Renal cortical epithelial cell (primary cell): ENCODE measurements at places on chromosomes 5 and 9.

- no peak for DNase-seq
Observed at GRCh38 chr5:154770111-154770510, 14.9 kb downstream of the LARP1 start.

GRCh38 chr5:127306647-127307046 is 16.1 kb downstream of the MEGF10 start:
- DNase-seq, result peak; percentile 19

- no peak for DNase-seq
Observed at GRCh38 chr5:106020894-106021293, 1649.8 kb downstream of the EFNA5 start.

DNA sequence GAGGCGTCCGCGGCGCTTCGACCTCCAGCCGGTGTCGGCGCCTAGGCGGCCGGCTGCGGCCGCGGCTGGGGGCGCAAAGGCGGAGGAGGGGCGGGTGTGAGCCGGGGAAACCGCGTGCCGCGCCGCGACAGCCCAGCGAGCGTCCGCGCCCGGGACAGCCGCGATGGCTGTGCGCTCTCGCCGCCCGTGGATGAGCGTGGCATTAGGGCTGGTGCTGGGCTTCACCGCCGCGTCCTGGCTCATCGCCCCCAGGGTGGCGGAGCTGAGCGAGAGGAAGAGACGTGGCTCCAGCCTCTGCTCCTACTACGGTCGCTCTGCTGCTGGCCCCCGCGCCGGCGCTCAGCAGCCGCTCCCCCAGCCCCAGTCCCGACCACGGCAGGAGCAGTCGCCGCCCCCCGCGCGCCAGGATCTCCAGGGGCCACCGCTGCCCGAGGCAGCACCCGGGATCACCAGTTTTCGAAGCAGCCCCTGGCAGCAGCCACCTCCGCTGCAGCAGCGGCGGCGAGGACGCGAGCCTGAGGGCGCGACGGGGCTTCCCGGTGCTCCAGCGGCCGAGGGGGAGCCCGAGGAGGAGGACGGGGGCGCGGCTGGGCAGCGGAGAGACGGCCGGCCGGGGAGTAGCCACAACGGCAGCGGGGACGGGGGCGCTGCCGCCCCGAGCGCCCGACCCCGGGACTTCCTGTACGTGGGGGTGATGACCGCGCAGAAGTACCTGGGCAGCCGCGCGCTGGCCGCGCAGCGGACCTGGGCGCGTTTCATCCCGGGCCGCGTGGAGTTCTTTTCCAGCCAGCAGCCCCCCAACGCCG is 605 bp downstream of the CHSY3 start:
- no peak for DNase-seq

DNA sequence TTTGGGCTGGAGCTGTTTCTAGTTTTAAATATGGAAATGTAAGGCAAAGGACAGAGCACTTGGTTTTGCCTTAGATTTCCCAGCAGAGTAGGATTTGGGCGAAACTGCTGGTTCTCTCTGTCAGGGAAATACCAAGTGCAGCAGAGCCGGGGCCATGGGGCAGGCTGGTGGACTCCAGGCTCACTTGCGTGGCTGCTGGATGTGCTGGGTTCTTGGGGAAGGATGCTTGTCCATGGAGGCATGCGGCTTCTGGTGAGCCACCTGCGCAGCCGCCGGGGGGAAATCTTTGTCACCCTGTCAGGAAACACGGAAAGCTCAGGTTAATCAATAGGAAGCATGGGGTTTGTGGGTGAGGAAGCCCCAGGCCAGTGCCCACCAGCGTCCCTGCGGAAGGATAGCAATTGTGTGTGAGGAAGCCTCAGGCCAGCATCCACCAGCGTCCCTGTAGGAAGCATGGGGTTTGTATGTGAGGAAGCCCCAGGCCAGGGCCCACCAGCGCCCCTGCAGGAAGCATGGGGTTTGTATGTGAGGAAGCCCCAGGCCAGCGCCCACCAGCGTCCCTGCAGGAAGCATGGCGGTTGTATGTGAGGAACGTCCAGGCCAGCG is 80.1 kb downstream of the DAP start:
- no peak for DNase-seq

DNA sequence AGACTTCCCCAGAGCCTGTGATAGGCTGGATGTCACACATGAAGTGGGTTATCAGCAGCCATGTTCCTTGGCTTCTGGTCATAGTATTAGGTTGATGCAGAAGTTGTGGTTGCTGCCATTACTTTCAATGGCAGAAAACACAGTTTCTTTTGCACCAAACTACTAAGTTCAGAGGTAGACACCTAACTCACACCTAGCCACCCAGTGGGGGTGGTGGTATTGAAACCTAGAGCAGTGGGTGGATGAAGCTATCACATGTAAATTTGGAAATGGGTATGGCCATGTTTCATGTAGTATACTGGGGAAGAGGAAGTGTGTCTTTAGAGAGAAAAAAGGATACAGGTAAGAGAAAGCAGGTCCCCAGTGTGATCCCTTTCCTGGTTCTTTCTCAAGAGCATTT is 347.9 kb upstream of the SEMA6A start:
- no peak for DNase-seq

DNA sequence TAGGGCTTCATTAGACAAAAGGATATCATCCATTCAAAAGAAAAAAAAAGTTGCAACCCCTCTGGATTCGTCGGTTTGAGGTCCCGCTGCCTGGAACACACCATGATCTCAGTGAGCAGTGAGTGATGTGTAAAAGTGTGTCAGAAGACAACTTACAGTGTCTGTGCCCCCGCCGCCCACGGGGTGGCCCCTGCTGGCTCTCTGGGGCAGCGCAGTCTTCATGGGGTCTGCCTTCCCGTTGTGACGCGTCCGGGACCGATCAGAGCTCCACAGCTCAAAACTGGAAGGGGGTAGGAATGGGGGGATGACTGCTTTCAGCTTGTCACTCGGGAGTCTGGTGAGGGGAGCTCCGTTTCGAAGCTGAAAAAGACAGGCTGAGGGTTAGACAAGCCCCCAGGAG is 22.6 kb downstream of the ANKS6 start:
- DNase-seq, result no peak

GRCh38 chr5:174832025-174832424 is 107.6 kb downstream of the MSX2 start:
- DNase-seq, result no peak

GRCh38 chr5:149828161-149829011 is 98.3 kb downstream of the PPARGC1B start:
- DNase-seq, result peak; percentile 90

DNA sequence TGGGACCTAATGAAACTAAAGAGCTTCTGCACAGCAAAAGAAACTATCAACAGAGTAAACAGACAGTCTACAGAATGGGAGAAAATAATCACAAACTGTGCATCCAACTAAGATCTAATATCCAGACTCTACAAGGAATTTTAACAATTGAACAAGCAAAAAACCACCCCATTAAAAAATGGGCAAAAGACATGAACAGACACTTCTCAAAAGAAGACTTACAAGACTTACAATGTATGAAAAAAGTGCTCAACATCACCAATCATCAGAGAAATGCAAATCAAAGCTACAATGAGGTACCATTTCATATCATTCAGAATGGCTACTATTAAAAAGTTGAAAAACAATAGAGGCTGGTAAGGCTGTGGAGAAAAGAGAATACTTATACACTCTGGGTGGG is 58.0 kb downstream of the SHOC1 start:
- no peak for DNase-seq

DNA sequence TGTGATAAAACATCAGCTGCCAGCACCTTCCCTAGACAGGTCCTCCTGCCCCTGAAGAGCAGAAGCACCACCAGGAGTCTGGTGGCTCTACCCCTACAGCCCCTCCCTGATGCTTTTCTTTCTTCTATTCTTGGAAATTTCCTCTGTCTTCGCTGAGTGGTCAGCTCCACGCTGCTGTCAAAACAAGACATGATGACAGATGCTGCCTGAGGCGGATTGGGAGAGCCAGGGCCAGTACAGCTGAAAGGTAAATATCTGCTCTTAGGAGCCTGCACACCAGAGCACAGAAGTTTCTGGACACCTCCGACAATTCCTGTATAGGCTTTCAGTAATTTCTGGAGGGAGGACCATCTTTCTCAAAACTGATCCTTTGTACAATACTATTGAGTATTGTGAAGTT is 4.7 kb upstream of the OR1Q1 start:
- DNase-seq, result no peak

DNA sequence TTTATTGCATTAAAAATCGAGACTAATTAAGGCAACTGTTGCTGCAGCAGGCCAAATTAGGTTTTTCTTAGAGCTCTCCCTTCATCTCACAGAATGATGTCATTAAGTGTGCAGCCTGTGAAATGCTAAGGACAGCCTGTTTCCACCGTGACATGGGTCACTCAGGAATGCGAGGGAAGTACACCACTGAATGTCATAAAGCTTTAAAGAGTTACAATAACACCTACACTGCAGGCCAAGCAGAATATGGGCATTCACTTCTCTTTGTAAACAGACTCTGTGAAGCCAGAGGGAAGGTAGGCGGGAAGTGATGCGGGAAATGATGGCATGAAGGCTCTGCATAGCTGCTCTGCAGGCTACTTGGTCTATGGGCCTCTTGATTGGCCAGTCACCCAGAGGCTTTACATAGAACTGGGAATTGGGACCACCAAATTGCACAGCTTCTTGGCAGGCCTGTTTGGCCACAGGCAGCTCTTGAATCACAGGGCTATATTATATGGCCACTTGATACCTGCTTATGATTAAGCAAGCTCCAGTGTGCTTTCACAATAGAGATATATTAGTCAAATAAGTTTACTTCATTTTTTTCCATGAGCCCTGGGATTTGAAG is 28.4 kb upstream of the AOPEP start:
- DNase-seq, result peak; percentile 97

DNA sequence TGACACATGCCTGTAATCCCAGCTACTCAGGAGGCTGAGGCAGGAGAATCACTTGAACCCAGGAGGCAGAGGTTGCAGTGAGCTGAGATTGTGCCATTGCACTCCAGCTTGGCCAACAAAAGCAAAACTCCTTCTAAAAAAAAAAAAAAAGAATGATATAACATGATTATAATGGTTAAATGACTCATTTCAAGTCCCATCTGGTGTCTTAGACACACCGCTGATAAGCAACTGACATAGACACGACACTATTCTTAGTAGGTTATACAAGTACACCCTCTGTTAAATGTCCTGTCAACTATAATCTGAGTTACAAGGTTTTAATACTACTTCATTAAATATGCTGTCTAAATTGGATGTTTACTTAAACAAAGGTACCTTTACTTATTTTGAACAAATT is 405.3 kb upstream of the CLINT1 start:
- DNase-seq, result no peak
